ENCODE measurements at places on chromosomes 4 and X.

DNA sequence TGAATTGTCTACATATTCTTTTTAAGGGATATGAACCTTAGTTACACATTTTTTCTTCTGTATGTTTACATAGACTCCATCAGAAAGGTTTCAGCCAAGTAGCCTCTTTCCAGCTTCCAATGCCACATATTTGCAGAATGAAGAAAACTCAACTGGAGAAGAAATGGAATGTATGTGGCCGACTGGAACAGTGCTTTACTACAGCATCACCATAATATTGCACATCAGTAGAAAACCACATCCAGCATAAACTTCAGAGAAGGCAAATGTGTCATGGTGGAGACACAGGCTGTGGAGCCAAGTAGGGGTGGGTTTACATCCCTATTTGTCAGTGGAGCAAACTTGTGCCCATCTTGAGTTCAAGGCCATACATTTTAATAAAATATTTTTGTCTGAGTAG, 204.8 kb upstream of the LDB2 start:
- no peak for DNase-seq

DNA sequence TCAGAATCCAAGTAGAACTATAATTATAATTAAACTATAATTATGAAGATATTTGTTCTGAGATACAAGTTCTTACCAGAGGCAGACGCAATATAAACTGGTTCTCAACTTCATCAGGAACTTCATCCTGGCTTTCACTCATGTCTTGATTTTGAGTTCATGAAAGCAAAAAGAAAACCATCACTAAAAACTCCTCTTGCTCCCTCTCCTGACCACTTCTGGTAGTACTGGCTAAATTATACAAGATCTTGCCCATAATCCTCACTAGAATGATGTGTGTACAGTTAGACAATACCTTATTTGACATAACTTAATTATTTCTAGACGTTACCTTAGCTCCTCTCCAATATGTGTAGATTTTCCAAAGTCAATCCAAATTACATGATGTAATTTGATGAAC, 3.7 kb downstream of the TAF7L start:
- no peak for DNase-seq

- no peak for DNase-seq
These were observed 13.4 kb upstream of the ETDC start for GRCh38 chrX:135295944-135296305.

DNA sequence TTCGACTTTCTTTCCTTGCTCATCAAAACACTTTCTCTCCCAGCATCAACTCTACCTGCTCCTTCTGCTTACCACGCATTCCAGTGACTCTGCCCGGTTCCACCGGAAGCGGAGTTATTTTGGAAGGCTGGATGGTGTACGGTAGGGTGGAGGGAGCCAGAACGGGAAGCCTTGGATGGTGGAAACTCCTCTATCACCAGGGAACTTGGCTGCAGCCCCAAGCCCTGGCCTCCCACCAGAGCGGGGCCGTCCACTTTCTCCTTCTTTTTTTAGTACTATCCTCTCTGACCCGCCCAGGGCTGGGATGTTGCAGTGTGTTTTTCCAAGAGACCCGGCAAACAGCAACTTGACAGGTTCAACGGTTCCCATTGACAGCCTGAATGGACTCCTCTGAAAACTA, 27.6 kb downstream of the ADGRG2 start:
- DNase-seq: no peak

DNA sequence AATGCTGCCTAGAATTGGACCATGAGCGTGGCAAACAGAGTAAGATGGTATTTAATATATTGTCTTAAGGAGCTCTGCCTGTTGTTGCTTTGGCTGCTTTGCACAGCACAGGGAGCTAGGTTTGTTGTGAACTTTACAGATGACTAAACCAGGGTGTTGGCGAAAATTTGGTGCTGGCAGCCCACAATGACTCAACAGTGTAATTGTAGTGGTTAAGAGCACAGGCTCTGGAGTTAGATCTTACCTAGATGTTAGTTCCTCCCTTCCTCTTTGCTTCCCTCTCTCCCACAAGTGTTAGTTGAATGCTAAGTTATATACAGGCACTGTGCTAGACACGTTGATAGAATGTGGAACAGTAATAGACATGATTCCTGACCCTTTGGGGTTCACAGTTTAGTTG, 128.9 kb upstream of the TRPC5 start:
- DNase-seq: no peak

DNA sequence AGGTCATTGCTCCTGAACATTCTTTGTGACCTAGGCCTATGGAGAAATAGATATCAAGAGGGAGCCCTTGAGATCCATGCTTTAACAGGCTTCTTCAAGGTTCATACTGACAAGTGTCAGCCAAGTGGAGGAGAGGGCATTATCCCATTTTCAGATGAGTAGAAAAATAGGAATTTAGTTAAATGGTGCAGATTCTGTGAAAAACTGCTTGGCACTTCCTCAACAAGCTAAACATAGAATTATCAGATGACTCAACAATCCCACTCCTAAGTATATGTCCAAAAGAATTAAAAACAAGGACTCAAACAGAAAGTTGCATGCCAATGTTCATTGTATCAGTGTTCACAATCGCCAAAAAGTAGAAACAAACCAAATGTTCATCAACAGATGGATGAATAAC, 43.8 kb upstream of the KCNIP4 start:
- DNase-seq: no peak

DNA sequence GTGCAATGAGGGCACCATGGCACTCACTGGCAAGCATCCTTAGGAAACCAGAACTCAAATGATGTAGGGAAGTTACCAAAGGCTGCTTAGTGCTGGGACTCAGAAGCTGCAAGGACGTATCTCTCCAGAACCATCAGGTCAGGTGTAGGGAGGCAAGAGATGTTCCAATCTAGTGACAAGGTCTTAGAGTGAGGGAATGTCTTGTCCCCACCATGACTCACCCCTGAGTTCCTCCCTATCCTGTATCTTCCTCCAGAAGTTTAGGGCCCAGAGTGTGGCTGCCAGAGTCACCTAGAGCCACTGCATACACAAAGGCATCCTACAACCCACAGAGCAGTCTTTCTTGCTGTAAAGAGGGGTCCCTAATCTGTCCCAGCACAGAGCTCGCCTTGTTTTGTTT, 14.1 kb upstream of the IRAK1 start:
- no peak for DNase-seq

DNA sequence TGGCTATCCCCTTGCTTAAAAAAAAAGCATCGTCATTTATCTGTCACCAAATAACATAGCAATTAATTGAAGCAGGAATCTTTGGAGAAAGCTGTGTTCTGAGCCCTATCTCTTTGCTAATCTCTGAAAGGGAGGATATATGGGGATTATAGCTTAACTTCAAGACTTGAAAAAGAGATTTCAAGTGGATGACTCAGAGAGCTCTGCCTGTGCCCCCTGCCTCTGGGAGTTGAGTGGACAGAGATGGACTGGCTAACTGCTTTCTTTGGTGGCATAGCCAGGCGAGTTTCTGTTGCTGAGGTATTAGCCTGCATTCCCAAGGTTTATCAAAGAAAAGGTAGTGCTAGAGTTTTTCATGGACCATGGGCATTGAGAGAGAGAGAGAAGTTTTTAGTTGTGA, 91.6 kb downstream of the DDIT4L start:
- DNase-seq: no peak

GRCh38 chrX:139506333-139506732, 24.2 kb upstream of the F9 start:
- no peak for DNase-seq

DNA sequence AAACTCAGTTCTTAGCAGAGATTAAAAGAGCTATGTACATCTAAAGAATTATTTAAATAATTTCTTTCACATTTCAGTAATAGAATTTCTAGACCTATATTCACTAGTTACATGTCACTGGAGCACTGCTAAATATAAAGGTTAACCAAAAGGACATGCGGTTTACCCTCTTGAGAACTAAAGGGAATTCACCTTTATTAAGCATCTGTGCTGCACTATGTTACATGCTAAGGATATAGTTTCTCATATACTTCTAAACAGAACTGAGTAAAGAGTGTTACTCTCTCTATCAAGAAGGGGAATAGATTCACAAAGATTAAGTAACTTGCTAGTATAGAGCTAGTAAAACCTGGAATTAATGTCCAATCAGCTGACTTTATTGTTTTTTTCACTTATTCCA, 7.6 kb downstream of the SPIN3 start:
- no peak for DNase-seq

DNA sequence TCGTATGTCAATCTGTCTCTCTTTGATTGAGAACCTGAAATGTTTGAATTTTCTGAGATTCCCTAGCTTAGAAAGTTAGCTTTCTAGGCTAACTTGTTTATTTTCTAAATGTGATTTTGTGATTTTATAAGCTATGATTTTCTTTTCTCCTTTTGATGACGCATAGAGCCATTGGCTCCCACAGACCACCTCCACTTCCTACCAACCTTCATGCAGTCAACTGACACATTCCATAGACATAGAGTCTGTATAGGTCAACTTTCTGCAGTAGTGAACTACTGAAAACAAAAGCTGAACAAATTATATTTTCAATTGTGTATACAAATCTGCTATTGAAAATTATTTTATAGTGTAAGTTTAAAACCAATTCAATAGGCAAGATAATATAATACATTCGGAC, 2.8 kb upstream of the SULT1B1 start:
- DNase-seq: no peak

GRCh38 chr4:68337004-68337403, 12.9 kb downstream of the YTHDC1 start:
- no peak for DNase-seq

DNA sequence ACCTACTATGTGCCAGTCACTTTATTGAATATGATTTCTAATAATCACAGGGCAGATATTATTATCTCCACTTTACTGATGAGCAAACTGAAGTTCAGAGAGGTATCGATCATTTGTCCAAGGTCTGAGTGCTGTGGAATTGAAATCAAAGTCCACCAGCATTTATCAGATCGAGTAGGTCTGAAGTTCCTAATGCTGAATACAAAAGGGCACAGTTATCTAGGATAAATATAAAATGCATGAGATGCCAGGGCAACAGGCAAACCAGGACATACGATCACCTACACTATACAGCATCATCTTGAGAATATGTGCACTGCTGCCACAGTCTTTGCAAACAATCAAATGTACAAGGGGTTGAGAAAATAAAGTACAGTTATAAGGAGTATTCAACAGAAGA, 57.2 kb upstream of the SH3RF1 start:
- no peak for DNase-seq

- DNase-seq: no peak
These were observed 57.2 kb downstream of the EGF start for GRCh38 chr4:109969919-109970318.

All from CD4-positive, alpha-beta T cell treated with Interleukin-1 beta for 1 hour (primary cell).